ENCODE measurements at places on chromosomes 6 and 20. TPM values are rescaled to one million over a fixed set of nuclear protein-coding genes. Genes with fewer than 3 reads are reported as not detected.

TMEM14B gene
- total RNA-seq = 84.0 TPM

RBM12 gene
- 47.3 TPM for total RNA-seq

PTCRA gene
- total RNA-seq = not detected

TDRD6 gene
- total RNA-seq = 0.12 TPM

E2F3 gene
- 13.0 TPM for total RNA-seq

KHDC1L gene
- not detected for total RNA-seq

SLPI gene
- total RNA-seq = not detected

PXDC1 gene
- 153 TPM for total RNA-seq

SIRPB1 gene
- total RNA-seq = 4.1 TPM

ERVFRD-1 gene
- total RNA-seq = 2.5 TPM

ULBP3 gene
- total RNA-seq = 11.0 TPM

PSMB8 gene
- total RNA-seq = 67.0 TPM

IPCEF1 gene
- total RNA-seq = 1.9 TPM

IRF4 gene
- not detected for total RNA-seq

MEI4 gene
- not detected for total RNA-seq

ISM1 gene
- 1.3 TPM for total RNA-seq

DTD1 gene
- 56.5 TPM for total RNA-seq

DBNDD2 gene
- 21.7 TPM for total RNA-seq

SMPDL3A gene
- 7.5 TPM for total RNA-seq

FGD2 gene
- not detected for total RNA-seq

KCNK15 gene
- not detected for total RNA-seq

BTNL2 gene
- total RNA-seq = not detected

CRYBG1 gene
- total RNA-seq = 34.0 TPM

MBOAT1 gene
- 2.9 TPM for total RNA-seq

FUT9 gene
- total RNA-seq = 0.15 TPM

SPTLC3 gene
- total RNA-seq = 0.15 TPM

GSTA5 gene
- not detected for total RNA-seq

RGS17 gene
- total RNA-seq = 8.6 TPM

SLC35D3 gene
- total RNA-seq = not detected

ZBP1 gene
- total RNA-seq = not detected

BMP6 gene
- 123 TPM for total RNA-seq

ARG1 gene
- not detected for total RNA-seq
